Cardiac muscle cell (in vitro differentiated cells and primary cell): ENCODE measurements at places on chromosomes 6 and 20. TPM values are rescaled to one million over a fixed set of nuclear protein-coding genes. Genes with fewer than 3 reads are reported as not detected.
A peak's percentile ranks its signal among the peaks of the same experiment; 100 is the strongest.

The IYD gene
- total RNA-seq = not detected in 2 replicates

The KIF25 gene
- total RNA-seq = 1.6 TPM in 1 of 2 replicates, not detected in the other

GRCh38 chr6:20647585-20647984 is 113.3 kb downstream of the CDKAL1 start:
- DNase-seq = no peak

DNA sequence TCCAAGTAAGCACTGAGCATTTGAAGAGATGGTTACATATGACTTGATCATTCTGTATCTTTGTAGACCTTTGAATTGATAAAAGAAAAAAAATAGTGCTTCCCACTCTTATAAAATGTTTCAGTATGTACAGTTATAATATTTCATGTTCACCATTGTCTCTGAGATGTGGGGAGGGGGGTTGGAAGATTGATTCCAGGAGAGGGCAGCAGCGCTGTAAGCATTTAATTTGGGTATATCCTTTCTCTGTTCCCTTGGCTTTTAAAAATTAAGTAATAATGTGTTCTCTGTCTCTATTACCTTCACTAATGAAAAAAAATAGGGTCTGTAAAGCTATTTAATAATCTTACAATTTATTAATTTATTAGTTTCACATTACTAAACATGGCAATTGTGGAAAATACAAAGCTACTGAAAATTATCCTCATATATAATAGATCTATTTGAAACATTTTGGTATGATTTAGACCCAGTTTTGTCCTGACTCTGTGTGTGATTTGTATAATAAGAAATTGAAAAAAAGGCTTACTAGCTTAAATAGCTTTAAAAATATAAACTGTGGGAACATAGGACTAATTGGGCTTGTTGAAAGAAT is 341.2 kb downstream of the CDKAL1 start:
- DNase-seq = peak; percentile 74

- DNase-seq = no peak
Measured at GRCh38 chr6:167235005-167235404, 56.1 kb upstream of the UNC93A start.

DNA sequence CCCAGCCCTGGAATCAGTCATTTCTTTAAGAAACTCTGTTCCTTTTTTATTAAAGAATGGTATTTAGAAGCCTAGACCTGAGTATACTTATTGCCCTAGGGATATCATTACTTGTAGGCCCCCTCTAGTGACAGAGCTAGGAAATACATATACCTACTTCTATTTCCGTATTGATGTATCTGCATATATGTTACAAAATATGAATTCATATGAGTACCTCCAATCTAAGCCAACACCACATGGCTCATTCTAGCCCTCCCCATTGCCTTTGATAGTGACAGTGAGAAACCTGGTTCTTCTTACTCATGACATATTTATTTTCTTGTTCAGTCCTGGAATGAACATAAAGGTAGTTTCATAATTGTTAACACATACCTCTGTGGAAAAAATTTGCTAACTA is 137.2 kb downstream of the FARS2 start:
- DNase-seq = peak; percentile 49

- no peak for DNase-seq
Measured at GRCh38 chr6:3419624-3420272, 37.1 kb downstream of the SLC22A23 start.

GRCh38 chr6:161050134-161050765 is 58.7 kb downstream of the MAP3K4 start:
- DNase-seq = no peak

GRCh38 chr6:83371423-83371822 is 59.4 kb downstream of the ME1 start:
- DNase-seq = peak; percentile 75

GRCh38 chr6:21348146-21348503 is 245.4 kb upstream of the SOX4 start:
- no peak for DNase-seq
